ENCODE measurements at places on chromosomes 7 and 10.

DNA sequence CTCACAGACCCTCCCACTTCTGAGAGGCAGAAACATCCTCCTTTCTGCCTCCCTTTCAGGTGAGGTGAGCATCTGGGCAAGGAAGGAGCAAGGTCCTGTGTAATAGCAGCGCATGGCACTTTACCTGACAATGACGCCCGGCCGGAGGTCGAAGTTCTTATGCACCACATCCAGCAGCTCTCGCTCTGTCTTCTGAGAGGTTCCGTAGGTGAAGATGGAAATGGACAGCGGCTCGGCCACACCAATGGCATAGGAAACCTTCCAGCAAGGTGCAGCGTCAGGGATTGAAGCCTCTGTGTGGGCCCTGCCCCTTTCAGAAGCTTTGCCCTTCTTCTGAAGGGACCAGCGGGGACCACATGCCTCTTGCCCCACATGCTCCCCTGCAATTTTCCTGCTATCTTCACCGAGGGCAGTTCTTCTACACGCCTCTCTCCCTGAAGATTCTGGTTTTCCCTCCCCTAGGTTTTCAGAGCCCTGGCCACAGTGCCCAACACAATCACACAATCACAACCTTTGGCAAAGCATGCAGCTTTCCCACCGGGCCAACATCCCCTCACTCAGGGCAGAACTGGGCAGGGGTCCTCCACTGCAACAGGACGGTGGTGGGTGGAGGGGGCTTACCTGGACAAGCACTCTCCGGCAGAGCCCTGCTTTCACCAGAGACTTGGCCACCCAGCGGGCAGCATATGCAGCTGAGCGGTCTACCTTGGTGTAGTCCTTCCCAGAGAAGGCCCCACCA lies 14.9 kb downstream of the MAT1A start:
- DNase-seq = no peak

GRCh38 chr7:30181736-30182522 lies 47.1 kb downstream of the MTURN start:
- no peak for DNase-seq

DNA sequence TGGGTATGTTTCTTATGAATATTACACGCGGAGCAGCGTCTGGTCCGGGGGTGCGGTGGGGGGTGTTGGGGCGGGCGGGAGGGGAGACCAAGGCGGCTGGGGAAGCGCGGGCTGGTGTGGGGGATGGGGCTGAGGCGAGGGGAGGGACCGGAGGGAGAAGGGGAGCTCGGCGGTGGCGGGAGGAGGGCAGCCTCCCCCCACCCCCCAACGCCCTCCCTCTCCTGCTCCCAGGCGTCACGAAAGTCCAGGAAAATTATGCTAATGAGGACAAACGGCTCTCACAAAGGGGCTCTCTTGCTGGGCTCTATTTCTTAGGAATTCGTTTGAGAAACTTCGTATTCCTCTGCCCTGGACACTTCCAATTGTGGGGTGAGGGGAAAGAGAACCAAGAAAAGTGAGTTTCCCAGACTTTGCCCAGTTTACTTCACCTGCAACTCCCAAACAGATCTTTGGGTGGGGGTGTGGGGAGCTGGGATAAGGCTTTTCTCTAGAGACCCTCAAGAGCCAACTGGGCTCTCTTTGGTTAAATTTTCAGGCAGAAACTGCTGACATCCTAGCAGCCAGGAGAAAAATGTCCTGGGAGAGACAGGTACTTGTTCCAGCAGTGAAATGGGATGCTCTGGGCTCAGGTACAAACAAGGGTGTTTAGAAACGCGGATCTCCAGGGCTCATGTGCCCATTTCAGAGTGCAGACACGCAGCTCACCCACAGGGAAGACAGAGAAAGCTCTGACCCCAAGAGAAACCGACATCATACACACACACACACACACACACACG lies 11.7 kb upstream of the HOXA2 start:
- DNase-seq = no peak

- peak; percentile 98 for DNase-seq
Observed at GRCh38 chr10:55410415-55410885, 609.4 kb upstream of the PCDH15 start.

DNA sequence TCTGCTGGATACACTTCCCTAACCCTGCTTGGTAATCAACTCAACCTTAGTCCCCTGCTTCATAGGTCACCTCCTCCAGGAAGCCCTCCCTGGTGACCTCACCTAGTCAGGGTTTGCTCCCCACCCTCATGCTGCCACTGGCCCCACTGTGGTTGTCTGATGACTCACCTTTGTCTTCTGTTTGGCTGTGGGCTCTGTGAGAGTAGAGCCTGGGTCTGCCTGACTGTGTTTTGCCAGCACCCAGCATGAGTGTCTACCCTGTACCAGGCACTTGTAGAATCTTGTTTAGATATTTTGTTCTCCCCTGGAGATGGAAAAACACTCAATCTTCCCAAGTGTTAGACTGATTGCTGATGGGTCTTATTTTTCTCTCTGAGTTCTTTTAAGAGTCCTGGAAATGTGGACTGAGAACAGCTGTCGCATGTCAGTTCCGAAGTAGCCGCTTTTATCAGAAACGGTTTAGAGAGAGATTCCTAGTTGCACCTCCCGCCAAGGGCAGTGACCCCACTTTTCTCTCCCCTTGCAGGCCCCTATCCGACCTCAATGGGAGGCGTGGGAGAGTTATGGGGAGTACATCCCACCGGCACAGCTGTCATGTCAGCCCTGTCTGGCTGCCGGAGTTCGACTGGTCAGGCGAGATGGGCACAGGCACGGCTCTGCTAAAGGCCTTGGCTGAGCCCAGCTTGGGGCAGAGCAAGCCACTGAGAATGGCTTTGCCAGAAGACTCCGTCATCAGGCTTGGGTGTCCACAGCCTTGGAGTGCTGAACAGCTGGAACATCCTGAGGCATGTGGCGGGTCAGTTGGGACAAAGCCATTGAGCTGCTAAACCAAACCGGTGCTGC lies 134.3 kb downstream of the GRK5 start:
- no peak for DNase-seq

- DNase-seq = no peak
Observed at GRCh38 chr10:21515361-21516241, 9.9 kb downstream of the SKIDA1 start.

GRCh38 chr7:20172736-20173334 lies 44.3 kb downstream of the MACC1 start:
- no peak for DNase-seq

DNA sequence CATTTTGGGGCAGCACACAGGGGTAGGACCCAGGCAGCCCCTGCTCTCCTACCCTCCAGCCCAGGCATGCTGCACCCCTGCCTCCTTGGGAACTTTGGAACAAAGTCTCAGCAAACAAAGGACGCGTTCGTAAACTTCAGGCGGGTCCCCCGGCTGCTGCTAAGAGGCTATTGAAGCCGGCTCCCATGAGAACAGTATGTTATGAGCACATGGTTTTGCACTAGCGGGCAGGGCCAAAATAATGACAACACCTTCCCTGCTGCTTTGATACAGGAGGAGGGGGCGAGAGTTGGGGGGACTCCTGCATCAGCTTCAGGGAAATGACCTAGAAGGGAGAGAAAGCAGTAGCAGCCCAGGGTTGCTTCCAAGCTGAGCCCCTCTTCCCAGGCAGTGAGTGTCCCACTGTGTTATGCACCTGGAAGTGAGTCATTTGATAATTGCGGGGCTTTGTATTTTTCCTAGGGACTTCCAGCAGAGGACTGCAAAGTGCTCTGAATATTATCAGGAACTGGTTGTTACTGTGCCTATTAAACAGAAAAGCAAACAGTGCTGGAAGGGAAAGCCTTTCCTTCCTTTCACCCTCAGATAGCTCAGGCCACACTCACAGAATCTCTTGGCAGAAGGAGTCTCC lies 6.9 kb downstream of the ITPRIP start:
- DNase-seq = no peak

DNA sequence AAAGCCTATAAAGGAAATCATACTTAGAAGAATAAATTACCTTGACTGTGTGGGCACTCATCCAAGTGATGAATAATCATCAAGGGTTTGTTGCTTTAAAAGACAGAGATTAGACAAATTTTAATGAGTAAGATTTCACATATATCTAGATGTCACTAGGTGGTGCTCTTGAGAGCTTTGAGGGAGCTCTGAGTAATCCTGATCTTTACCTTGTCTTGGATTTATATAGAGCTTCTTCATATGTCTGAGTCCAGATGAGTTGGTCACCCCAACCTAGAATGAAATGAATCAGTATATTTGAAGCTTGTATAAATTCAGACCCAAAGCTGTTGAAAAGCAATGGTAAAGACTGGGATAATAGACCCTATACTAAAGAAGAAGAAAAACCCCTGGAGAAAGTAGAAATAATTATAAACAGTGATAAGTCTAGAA lies 3.7 kb downstream of the AGR2 start:
- peak; percentile 61 for DNase-seq

- no peak for DNase-seq
Observed at GRCh38 chr7:21154614-21155013, 273.3 kb upstream of the SP4 start.

GRCh38 chr7:66964411-66964810 lies 31.0 kb downstream of the SBDS start:
- no peak for DNase-seq

DNA sequence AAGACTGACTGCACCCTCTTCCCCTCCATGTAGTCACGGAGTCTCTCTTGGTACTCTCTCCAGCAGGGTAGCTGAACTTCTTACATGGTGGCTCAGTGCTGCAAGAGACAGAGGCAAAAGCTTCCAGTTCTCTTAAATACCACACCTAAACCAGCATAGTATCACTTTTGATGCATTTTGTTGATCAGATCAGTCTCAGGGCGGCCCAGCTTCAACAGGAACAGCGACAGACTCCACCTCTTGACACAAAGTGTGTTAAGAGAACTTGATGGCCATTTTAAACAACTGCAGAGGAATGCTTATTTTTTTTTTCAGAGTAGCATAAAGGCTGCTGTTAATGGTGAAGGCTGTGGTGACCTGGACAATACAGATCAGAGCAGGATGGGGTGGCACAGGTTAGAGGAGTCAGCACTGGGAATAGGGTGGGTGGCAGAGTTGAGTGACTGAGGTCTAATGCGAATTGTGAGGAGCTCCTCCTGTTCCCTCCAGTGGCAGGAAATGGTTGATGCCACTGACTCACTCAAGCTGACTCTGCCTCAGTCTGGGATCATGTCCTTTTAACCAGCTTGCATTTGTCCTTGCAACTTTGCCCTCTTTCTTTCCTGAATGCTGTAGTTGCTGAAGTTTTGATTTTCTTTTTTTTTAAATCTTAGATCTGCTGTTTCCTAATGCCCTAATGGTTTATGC lies 17.3 kb downstream of the MGAM start:
- no peak for DNase-seq

DNA sequence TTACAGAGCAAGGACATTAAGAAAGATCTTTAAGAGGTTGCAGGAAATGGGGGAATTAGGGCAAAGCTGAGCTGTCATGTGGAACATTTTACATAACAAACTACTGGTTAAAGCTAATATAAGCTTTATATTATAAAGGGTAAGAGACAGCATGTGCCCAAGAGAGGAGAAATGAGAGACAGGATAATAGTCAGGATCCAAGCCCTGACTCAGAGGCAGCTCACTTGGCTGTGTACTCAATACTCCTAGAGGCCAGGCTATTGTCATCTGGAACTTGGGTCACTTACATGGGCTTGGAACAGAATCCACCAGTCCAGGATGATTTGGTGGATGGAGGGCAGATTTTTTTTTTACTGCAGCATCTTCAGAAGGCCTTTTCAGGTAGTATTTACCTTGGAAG lies 418.6 kb upstream of the ZMIZ1 start:
- no peak for DNase-seq

DNA sequence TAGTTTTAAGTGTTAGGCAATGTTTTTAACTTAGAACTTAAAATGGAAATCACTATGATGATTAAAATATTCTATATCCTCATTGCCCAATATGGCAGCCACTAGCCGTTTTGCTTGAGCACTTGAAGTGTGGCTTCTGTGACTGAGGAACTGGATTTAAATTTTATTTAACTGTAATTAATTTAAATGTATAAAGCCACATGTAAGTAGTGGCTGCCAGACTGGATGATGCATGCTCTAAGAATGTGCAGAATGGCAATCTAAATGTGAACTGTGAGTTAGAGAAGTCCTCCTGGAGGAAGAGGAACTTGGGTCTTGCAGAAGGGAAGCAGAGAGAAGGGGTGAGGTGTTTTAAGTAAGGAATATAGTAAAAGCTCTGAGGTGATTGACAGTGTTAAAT lies 451.4 kb downstream of the SUGCT start:
- DNase-seq = peak; percentile 31

GRCh38 chr10:85138046-85138445 lies 809.7 kb downstream of the CCSER2 start:
- no peak for DNase-seq

DNA sequence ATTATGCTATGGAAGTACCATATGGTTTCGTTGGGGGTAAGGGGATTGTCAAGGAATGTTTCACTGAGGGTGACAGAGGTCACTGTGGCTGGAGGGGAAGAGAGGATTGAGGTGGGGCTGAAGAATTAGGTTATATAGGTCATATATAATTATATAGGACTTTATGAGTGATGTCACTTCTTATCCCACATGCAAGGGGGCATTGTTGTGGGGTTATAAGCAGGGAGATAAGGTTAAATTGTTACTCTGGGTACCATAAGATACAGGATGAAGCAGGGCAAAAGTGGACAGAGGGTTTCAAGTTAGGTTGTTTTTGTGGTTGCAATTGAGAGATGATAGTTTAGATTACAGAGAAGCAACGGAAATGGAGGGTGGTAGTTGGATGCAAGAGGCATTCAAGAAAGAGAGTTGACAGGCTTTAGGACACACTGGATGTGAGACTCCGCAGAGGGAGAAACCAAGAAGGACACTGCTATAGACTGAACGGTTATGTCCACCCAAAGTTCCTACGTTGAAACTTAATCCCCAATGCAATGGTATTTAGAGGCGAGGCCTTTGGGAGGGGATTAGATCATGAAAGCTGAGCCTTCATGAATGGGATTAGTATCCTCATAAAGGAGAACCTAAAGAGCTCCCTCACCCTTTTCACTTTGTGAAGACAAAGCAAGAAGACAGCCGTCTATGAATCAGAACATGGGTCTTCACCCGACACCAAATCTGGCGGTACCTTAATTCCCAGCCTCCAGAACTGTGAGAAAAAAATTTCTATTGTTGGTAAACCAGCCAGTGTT lies 7.0 kb upstream of the PRR15 start:
- DNase-seq = no peak

GRCh38 chr7:30201161-30201666 lies 66.4 kb downstream of the MTURN start:
- peak; percentile 77 for DNase-seq

- DNase-seq = no peak
Observed at GRCh38 chr10:13563481-13564445, 23.0 kb upstream of the PRPF18 start.

DNA sequence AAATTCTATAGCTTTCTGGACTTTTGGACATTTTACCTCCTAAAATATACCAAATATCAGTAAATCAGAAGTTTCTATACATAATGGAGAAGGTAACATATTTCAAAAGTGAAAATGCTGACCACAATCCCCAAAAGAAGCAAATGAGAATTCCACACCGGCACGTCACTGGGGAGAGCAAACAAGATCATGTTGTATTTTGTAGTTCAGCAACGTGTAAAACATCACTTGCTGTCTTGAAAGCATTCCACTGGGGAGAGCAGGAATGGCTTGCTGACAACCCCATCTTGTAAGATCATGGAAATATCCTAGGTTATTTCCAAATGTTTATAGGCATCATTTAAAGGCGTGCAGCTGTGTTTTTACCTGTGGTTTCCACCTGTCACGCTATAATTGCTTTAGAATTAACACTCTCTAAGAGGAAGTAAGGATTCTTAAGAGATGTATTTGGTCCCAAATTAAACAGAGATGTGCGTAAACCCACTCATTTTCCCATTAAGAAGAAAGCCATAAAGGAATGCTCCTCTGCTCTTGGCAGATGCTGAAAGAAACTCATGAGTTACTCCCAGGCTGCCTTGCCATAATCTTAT lies 397.1 kb upstream of the POT1 start:
- DNase-seq = no peak

Data from pons (tissue), 1 donor.